ENCODE measurements at places on chromosomes 6 and 20. TPM values are rescaled to one million over a fixed set of nuclear protein-coding genes. Genes with fewer than 3 reads are reported as not detected.

DNA sequence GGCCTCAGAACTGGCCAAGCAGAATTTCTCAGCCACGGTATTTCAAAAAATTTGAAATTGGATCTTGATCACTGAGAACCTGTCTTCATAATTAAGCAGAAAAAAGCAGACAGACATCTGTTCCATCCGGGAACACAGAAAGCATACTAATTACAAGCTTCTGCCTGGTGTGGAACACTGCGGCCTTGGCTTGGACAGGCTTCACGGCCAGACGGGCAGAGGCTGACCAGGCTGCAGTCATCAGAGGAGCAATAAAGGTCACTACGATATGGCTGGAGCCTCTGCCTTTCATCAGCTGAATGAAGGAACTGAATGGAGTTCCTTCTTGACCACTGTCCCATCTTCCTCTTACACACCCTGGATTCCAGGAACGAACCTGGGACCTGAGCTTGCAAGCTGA is 3.9 kb upstream of the NRSN1 start:
- no peak for DNase-seq

- no peak for DNase-seq
These were observed 102.9 kb upstream of the PRL start for GRCh38 chr6:22399693-22400092.

GRCh38 chr6:33957892-33958525 is 154.2 kb upstream of the MLN start:
- no peak for DNase-seq

GRCh38 chr6:122553697-122554096 is 56.5 kb upstream of the PKIB start:
- DNase-seq, result no peak

- peak; percentile 24 for DNase-seq
These were observed 253.8 kb upstream of the STXBP5 start for GRCh38 chr6:146950351-146950835.

DNA sequence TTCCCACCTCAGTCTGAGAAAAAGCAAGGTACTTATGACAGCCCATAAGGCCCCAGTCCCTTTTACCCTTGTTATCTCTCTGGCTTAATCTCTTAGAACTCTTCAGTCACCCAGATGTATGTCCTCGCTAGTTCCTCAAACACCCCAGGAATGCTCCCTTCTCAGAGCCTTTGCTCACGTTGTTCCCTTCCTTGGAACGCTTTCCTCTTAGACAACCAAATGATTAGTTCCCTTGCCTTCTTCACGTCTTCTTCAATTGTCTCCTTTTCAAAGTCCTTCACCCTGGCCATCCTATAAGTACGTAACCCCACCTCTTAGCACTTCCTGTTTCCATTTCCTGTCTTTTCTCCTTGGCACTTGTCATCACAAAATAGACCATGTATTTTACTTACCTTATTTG is 1.1 kb upstream of the APOBEC2 start:
- no peak for DNase-seq

DNA sequence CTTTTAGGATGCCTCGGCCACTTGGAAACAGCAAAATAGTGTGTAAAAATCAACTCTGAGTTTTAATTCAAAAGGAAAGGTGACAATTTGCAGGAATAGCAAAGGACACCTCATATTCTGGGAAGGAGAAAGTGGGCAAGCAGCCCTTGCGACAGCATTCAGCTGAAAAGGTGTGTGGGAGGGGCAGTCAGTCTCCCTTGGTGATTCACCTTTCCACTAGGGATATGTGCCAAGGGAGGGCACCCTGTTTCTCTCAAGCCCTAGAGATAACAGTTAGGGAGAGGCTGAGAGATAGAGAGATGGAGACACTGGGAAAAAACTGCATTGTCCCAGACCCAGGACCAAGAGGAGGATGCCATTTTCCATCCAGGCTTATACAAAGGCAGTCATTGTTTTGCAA is 228.1 kb downstream of the EPM2A start:
- DNase-seq, result no peak

DNA sequence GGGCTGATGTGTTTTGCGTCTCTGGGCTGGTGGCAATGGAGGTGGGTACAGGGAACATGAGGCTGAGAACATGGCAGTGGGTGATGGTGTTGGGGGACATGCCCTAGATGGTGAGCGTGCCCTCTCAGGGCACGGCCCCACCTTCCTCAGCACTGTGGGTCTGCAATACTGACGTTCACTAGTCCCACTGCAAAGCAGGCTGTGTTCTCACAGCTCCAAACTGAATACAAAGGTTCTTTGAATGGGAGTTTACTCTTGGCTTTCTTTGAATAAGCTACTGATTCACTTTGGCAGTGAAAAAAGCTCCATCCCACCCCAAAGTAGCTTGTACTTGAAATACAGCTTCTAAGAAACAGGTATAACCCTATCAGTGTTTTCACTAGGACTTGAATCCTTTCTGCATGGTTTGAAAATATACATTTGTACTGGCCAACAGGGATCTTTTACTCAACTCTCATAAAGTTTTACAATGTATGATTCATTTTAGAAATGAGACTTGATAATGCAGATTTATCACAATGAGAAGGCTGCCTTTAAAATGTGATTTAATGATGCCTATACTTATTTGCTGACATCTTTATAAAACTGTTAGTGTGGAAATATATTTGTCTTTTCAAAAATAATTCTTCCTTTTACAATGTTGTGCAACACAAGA is 400.7 kb downstream of the ZFAND3 start:
- DNase-seq, result no peak

PTCHD4 gene
- 3.3 TPM for total RNA-seq

DNA sequence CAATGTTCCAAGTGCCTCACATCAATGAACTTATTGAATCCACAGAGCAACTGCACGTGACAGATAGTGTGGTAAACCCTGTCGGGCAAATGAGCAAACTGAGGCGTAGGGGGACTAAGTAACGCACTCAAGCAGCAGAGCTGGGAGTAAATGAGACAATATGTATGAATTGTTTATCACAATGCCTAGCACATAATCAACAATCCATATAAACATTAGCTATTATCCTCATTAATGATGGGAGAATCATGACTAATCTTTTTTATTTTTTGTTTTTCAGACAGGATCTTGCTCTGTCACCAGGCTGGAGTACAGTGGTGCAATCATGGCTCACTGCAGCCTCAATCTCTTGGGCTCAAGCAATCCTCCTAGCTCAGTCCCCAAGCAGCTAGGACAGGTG is 43.9 kb upstream of the B4GALT5 start:
- DNase-seq, result no peak

GRCh38 chr20:62028384-62028783 is 37.3 kb downstream of the TAF4 start:
- no peak for DNase-seq

RBM38 gene
- total RNA-seq, result 21.8 TPM

GNRH2 gene
- total RNA-seq, result 0.21 TPM

DNA sequence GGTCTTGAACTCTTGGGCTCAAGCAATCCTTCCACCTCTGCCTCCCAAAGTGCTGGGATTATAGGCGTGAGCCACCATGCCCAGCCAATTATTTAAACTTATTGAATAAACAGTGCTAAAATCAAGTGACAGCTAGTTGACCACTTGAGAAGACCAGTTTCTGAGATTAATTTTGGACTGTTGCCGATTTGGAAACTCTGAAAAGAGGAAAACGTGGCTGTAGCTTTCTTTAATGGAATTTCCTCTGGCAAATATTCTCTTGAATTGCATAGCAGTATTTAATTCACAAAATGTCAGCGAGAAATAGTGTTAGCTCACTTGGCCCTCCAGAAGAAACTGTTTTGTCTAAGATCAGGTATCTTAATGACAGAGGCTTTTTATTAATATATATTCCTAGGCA is 754.5 kb downstream of the HDGFL1 start:
- DNase-seq, result no peak

GRCh38 chr6:41940759-41941279 is 789 bp downstream of the CCND3 start:
- no peak for DNase-seq

- no peak for DNase-seq
These were observed 19.3 kb upstream of the PDE7B start for GRCh38 chr6:135832166-135832565.

GRCh38 chr6:99349171-99350141 is at the start of gene FAXC:
Gene FAXC (minus strand): TSS chr6:99349674. CDS start chr6:99349372, 302 bp downstream.
- DNase-seq, result no peak

DNA sequence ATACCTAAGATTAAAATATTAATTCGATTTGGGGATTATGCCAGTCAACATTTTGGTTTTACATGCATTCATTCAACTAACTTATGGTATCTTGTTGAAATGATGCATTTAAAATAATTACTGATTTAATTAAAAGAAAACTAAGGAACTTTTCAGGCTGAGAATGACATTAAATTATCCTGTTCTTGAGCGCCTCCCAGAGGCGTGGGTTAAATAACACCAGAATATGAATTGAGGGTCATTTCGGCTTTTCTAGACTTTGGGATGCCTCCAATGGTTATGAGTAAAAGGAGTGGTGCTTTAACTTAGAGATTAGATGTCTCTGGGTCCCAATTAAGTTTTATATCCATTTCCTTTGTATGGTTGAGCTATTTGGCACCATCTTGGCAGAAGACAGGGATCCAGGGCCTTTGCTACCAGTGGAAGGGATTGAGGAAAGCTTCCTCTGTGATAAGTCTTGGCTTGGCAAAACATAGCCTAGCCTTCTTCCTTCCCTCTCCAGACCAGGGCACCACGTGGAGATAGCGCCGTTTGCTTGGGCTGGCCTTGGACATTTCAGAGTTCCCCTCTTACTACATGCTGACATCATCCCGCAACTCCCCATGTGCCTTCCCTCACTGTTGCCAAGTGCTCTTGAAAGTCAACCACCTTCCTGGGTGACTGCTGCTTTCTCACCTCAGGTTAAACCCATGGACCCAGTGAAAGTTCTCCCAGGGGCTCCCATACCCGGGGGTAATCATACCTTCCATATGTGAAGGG is 28.7 kb downstream of the GNAS start:
- DNase-seq, result no peak

TLDC2 gene
- not detected for total RNA-seq

MAP7 gene
- total RNA-seq, result 0.66 TPM

GRCh38 chr6:136104556-136104955 is 145.6 kb downstream of the MTFR2 start:
- DNase-seq, result no peak

GRCh38 chr6:137874204-137875057 is 7.4 kb downstream of the TNFAIP3 start:
- no peak for DNase-seq

DNA sequence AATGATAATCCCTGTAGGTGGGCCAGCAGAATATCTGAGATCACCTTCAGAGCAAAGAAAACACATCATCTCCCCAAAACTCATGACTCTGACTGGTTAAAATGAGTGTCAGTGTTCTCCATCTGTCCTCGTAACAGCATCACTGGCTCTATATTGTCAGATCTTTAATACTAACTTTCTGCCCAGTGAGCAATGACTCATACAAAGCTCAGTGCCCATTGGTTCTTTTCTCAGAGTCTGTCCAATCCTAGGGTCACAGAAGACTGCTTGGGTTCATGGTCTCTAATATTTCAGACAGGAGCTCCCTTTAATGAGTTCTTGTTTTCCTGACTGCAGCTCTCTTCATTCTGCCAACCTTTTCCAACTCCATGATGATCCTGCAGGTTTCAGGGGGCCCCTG is 36.4 kb downstream of the HLA-DPB1 start:
- DNase-seq, result no peak

CDH4 gene
- 7.5 TPM for total RNA-seq

DNA sequence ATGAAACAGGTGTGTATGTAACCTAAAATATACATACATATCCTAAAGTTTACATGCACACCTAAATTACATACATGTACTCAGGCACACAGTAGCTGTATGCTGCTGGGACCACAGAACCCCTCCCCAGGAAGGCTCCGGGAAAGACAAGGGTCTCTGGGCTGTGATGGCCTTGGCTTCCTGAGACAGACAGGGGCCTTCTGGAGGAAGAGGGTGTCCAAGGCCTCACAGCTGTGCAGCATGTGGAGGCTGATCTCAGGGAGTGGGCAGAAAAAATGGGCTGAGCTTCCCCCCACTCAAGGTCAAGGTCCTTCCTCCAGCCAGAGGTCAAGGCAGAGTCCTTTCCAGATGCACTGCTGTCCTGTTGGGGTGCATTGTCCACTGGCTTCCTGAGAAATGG is 129.1 kb upstream of the THBS2 start:
- no peak for DNase-seq

- DNase-seq, result no peak
These were observed 1.6 kb upstream of the ATP5F1E start for GRCh38 chr20:59033616-59034165.

PDYN gene
- total RNA-seq, result not detected

TFEB gene
- total RNA-seq, result 4.4 TPM

GRCh38 chr20:11853359-11853758 is 64.3 kb upstream of the BTBD3 start:
- DNase-seq, result no peak

DNA sequence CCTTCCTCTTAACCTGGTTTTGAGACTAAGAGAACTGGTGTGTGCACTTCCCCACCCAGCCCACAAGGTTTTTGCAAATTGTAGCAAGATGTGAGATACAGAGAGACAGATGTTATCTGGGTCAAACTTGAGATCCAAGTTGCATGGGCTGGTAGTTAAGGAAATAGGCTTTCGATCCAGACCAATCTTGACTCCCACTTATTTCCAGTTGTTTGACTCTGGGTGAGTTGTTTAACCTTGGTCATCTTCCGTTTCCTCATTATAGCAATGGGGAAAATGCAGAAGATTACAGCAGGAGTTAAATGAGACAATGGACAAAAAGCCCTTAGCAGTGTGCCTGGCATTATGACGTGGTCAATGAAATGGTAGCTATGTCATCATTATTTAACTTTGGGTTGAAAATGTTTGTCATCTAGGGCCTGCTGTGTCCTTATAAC is 1.7 kb downstream of the SNX21 start:
- DNase-seq, result no peak

- DNase-seq, result no peak
These were observed 85.0 kb downstream of the DTD1 start for GRCh38 chr20:18672834-18673233.

GRCh38 chr20:36117638-36118037 is 36.9 kb upstream of the EPB41L1 start:
- DNase-seq, result no peak

TP53TG5 gene
- not detected for total RNA-seq

- DNase-seq, result no peak
These were observed 519.7 kb upstream of the CDH4 start for GRCh38 chr20:60732322-60732721.

- DNase-seq, result peak; percentile 62
These were observed 114.2 kb upstream of the BEND6 start for GRCh38 chr6:56840467-56841380.

DNA sequence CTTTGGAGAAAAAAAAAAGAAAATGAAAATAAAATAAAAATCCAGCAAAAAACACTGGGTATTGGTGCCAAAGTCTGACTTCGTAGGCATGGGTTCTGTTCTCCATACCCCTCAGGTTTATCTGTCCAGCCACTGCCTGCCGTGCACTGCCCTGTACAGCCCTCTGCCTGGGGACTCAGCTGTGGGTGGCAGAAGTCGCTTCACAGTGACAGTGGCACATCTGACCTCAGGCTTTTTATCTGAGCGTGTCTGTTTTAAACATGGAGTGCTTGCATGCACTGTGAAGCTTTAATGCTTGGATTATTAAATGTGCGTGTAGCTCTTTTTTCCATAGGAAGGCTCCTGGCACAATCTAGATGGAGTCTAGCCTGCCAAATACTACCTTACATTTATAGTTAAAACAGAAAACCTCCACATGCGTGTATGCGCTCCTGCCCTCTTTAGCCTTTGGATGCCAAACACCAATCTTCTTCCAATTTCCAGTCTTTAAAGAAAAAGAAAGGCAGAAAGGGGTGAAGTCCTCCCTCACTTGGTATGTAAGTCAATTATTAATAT is 375.5 kb downstream of the UTRN start:
- DNase-seq, result no peak

All from pulmonary artery endothelial cell (primary cell).